ENCODE measurements at places on chromosomes 1 and 21.

- DNase-seq = no peak
Measured at GRCh38 chr1:227938911-227939790, 8.6 kb downstream of the WNT9A start.

DNA sequence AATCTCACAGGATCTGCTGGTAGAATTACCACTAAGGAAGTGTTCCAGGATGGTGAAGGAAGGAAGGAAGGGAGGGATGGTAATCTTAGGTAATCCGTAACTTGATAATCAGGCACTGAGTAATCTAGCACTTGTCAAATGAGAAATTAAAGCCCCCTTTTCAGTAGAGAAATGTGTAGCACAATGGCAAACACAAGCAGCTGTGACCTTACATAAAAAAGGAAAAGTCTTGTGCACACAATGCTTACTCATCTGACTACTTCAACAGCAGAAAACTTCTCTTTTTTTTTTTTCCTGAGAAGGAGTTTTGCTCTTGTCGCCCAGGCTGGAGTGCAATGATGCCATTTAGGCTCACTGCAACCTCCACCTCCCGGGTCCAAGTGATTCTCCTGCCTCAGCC is 6.1 kb downstream of the NUP210L start:
- DNase-seq = no peak

- DNase-seq = no peak
Measured at GRCh38 chr1:238191170-238191569, 300.4 kb upstream of the ZP4 start.

DNA sequence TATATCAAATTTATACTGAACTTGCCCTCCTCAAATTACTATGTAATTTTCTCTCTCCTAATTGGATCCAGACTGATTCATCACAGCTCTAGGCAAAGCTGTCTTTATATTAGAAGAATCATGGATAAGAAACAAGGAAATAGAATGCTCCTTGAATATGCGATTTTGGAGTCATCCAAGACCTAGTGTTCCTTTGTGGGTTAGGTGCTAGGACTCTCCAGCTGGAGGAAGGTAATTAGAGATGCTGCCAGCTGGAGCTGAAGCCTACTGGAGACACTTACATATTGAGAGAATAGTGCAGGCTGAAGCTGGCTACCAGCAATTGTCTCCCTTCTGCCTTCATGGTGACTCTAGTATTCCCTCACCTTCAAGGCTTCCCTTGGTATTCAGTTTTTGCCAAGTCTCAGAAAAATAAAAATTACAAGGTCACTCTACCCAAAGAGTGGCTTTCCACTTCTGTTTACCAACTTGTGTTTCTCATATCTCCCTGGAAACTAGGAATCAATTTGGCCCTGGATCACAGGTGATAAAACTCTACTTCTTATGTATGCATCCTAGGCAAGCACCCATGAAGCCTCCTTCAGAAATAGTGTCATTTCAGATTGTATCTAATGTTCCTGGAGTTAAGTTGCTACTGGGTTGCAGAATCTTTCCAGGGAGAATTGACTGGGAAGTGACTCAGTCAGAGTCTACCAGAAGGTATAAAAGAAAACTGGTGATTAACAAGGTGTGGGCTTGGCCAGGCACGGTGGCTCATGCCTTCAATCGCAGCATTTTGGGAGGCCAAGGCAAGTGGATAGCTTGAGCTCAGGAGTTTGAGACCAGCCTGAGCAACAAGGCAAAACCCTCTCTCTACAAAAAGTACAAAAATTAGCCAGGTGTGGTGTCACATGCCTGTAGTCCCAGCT is 24.4 kb upstream of the DOCK7 start:
- no peak for DNase-seq

GRCh38 chr1:217747156-217747769 is 116.1 kb downstream of the SPATA17 start:
- no peak for DNase-seq

DNA sequence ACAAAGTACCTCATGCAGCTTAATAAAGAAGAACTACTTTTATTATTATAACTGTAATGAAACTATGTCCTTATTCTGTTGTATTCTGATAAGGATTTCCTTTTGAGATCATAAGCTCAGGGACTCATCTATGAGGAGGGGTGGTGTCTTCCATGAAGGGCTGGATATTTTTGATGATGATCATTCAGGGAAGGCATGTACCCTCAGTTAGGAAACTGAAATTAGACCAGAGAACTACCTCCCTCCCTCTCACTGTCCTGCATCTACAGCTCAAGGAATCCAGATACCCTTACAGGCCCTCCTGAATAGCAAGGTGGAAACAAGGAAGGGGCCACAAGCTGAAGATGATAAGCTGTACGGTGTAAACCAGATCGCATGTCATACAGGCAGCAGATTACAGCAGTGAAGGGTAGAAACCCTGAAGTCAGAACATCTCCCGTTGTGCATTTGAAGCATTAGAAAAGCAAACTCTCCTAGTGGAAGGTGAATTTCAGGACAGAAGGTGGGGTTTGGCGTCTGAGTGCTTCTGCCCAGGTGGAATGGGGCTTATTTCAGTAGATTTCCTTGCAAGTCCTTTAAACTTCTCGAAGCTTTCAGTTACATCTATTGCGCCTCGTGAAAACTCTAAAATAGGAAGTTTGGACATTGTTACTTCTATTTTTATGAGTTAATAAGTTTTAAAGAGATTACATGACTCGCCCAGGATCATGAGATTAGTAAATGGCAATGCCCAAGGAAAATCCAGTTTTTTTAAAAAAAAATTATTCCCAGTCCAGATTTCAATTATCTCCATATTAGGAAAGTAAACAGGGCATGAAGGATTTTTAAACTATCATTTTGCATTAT is 101.1 kb upstream of the HNRNPU start:
- DNase-seq = no peak

- no peak for DNase-seq
Measured at GRCh38 chr1:151282883-151283725, 1.0 kb downstream of the ZNF687 start.

DNA sequence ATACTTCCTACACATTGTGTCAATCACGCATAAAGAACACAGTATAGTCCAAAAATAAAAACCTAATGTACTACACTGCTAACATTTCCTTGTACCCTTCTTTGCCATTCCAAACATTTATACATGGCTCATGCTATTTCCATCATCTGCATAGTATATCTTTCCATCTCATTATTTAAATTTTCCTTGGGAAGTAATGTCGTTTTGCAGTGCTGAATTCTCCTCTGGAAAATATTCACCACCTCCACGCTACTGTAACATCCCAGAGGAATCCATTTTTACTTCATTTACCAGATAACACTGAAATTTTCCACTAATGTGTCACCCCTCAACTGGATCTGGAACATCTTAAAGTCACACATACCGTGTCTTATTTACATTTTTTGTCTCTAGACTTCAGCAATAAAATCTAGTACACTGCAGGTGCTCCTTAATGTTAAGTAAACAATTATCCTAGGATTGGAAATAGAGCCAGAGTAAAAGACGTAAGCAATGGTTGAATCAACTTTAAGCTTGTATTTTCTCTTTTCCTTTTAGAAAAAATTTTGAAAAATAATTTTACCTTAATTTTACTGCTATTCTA is 881.0 kb downstream of the AMY1C start:
- no peak for DNase-seq

DNA sequence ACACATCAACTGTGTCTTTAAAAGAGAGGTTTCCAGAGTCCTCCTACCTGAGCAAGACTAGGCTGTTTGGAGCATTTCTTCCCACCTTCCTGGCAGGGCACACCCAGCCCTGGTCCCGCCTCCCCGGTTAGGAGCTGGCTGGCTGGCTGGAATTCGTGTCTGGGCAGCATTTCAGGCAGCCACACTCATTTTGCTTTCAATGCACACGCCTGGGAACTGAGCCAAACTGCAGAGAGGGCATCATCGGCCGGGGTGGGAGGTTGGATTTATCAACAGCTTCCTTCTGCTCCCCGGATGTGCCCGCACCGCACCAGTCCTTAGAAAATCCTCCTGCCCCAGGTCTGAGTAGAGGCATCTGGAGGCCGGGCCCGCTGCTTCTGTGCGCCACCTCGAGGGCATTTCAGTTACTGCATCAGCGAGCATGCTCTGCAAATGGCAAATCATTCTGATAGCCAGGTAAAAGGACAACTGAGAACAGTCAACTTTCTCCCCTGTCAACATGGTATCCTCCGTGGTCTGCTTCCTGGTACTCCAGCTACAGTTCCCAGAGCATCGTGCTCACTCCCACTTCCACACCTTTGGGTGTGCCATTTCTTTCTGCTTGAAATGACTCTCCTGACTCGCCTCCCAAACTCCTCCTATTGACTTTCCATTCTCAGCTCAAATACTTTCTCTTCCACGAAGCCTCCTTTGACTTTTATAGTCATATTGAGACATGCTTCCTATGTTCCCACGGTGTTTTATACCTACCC is 20.6 kb downstream of the TCEA3 start:
- DNase-seq = peak; percentile 42

GRCh38 chr1:38834221-38834782 is 25.3 kb downstream of the RRAGC start:
- DNase-seq = no peak

- DNase-seq = no peak
Measured at GRCh38 chr1:100452641-100453040, 85.3 kb upstream of the GPR88 start.

Data from NT2/D1 (cell line).